ENCODE measurements at places on chromosomes 4 and X.

GRCh38 chrX:70592091-70592490 lies 147.5 kb downstream of the DLG3 start:
- DNase-seq, result no peak

DNA sequence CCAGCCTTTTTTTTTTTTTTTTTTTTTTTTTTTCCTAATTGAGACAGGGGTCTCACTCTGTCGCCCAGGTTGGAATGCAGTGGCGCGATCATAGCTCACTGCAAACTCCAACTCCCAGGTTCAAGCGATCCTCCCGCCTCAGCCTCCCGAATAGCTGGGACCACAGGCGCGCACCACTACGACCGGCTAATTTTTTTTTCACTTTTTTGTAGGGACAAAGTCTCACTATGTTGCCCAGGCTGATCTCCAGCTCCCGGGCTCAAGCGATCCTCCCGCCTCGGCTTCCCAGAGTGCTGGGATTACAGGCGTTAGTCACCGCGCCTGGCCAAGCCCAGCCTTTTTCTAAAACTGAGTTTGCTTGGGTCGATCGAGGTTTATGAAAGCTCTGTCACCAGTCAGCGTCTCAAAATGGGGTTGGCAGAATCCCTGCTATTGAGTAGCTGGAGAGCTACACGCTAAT lies 1.3 kb upstream of the OTUD5 start:
- DNase-seq, result no peak

- no peak for DNase-seq
These were observed 20.2 kb downstream of the CCNG2 start for GRCh38 chr4:77177199-77177598.

GRCh38 chr4:55517526-55518229 lies 29.0 kb downstream of the CLOCK start:
- no peak for DNase-seq

- no peak for DNase-seq
These were observed 174.4 kb upstream of the ATP6AP2 start for GRCh38 chrX:40406330-40406859.

DNA sequence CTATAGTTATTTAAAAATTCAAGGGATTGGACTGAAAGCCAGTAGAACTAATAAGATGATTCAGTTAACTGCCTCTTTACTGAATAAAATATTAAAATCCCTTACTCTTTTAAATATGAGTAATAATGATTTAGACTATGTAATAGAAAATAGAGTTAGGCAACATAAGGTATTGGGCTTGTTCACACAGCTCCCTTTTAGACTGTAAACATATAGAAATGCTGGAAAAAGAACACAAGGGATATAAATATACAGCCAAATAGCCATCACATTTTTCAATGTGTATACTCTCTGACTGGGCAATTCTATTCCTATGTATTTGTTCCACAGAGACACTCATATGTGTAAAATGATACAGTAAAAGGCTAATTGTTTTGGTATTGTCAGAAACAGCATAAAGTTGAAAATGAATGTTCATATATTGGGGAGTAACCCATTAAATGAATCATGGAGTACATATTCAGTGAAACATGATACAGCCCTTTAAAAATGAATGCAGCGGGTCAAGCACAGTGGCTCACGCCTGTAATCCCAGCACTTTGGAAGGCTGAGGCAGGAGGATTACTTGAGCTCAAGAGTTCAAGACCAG lies 129.8 kb downstream of the TBC1D19 start:
- DNase-seq, result no peak

Data from T-helper 1 cell (primary cell).